ENCODE measurements at places on chromosomes 12 and 14.

- DNase-seq: peak; percentile 8
These were observed 17.0 kb upstream of the NUBPL start for GRCh38 chr14:31543969-31544799.

DNA sequence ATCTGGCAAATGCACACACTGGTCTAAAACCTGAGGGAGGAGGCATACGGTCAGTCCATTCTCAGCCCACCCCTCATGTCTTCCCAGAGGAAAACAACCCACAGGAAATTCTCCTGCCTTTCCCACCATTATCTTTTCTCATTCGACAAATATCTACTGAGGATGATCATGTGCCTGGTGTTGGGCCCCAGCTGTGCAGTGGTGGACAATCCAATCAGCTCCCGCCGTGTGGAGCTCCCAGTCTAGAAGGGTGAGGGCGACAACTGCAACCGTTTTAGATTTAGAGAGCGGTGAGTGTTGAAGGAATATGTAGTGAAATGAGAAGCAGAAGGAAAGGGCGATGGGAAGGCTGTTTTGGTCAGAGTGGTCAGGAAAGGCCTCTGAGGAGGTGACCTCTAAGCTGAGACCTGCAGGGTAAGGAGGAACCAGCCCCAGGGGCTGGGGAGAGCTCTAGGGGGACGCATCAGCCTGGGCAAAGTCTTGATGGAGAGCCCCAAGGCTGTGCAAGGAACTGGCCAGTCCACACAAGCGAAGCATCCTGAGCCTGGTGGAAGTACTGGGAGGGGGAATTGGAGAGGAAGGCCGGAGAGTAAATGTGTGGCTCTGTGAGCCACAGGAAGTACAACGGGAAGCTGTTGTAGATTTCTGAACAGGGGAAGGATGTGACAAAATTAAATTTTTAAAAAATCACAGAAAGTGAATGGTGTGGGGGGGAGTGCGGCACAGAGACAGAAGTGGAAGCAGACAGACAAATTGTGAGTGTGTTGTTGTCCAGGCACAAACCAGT is 192.8 kb downstream of the NTF3 start:
- no peak for DNase-seq

DNA sequence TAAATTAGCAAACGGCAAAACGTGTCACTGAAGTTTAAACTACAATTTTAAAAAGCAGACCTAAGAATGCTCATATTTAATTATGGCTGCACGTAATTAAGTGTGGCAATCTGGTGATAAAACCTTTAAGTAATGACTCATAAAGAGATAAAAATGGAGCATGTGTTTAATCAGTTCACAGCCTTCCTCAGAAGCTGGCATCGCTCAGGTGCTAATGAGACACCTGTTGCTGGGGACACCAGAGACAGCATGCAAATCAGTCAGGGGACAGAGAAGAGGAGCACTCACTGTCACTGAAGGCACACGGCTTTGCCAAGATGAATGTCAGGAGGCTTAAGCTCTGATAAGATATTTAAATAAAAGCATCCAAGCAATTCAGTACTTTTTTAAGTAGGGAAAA is 840.3 kb downstream of the GALC start:
- no peak for DNase-seq

DNA sequence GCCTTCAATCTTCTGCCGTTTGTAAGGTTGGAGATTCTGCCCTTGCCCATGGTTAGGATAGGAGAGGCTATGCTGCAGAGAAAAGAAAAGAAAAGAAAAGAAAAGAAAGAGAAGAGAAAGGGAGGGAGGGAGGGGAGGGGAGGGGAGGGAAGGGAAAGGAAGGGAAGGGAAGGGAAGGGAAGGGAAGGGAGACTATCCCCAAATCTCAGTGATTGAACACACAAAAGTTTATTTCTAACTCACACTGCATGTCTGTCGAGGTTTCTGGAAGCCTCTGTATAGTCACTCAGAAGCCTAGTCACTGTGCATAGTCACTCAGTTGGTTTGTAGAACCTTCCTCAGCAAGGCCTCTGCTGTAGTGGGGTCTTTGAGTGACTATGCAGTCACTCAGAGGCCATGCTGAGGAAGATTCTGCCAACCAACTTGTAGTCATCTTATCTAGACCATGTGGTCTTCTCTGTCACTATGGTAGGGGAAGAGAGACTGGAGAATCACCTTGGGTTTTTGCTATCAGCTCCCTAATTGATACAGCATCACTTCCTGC is 52.3 kb upstream of the ABCC9 start:
- no peak for DNase-seq

DNA sequence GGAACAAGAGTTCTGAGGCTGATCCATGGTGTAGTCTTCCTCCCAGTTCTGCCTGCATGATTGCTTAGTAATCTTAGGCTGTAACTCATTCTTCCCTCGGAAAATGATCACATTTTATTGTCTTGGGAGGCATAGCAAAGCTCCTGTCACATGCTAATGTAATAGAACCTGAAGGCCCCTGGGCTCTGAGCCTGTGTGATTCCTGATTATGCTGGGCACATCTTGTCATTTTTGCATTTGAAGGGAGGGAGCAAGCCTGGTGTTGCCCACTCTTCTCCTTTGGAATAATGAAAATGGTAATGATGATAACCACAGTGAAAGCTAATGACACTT is 215.4 kb downstream of the MSRB3 start:
- DNase-seq: no peak

DNA sequence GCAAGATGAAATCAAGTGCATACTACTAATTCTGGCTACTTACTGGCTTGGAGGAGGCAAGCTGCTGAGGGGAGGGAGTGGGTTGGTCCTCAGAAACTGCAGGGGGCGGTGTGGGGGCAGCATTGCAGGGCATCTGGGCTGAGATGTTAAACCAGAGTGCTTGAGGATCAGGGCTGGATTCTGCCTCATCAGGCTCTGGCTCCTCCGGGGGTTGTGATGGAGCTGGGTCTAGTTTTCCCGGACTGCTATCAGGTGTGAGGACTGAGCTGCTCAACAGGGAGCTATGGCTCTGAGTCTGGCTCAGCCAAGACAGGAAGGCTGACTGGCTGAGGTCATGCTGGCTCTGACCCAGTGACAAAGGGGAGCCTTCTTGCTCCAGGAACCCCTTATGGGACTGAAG is 28.6 kb downstream of the BAZ2A start:
- DNase-seq: no peak

- peak; percentile 55 for DNase-seq
These were observed 135.4 kb upstream of the CLEC14A start for GRCh38 chr14:38391334-38391733.

- no peak for DNase-seq
These were observed 121.0 kb upstream of the EVL start for GRCh38 chr14:99944241-99944651.

DNA sequence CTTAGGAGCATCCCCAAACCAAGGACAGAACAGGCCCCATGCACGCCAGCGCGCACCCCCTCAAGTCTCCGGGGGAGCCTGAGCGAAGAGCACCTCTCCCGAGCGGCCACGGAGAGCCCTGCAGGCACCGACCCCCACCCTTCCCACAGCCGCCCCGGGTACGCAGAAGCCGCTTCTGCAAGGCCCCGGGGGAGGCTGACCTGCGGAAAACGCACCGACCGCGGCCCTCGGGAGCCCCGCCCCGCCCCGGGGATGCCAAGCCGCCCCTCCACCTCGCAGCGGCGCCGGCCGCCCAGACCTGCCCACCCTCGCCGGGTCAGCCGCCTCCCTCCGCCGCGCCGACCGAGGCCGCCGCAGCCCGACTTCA is 385 bp downstream of the CAPRIN2 start:
- DNase-seq: no peak

GRCh38 chr12:10033783-10034545 is 3.5 kb downstream of the CLEC9A start:
- peak; percentile 10 for DNase-seq

DNA sequence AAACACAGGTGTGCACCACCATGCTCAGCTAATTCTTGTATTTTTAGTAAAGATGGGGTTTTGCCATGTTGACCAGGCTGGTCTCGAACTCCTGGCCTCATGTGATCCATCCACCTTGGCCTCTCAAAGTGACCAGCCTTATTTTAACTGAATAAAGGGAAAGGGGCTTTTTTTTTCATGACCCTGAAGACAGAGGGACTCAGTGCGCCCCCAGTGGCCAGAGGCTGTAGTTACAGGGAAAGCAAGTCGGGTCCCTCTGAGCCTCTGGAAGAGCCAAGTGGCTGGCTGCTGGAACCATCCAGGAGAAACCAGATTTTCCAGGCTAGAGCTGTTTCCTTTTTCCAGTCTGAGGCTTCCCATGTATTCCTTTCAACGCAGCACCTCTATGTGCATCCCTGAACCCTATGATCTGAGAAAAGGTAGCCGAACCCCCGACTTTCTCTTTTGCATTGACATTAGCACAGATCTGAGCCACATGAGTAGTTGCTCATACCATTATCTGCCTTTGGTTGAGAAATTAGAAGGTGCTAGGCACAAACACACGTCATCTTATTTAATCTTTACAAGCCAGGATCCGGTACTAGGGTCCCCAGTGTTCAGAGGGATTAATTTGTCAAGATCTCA is 342.7 kb downstream of the CACNA1C start:
- peak; percentile 47 for DNase-seq

- DNase-seq: no peak
These were observed 108.1 kb upstream of the G2E3 start for GRCh38 chr14:30450631-30451545.

GRCh38 chr12:120013659-120014380 is 24.8 kb downstream of the BICDL1 start:
- DNase-seq: no peak
